ENCODE measurements at places on chromosomes 13 and 19. TPM values are rescaled to one million over a fixed set of nuclear protein-coding genes. Genes with fewer than 3 reads are reported as not detected.

DNA sequence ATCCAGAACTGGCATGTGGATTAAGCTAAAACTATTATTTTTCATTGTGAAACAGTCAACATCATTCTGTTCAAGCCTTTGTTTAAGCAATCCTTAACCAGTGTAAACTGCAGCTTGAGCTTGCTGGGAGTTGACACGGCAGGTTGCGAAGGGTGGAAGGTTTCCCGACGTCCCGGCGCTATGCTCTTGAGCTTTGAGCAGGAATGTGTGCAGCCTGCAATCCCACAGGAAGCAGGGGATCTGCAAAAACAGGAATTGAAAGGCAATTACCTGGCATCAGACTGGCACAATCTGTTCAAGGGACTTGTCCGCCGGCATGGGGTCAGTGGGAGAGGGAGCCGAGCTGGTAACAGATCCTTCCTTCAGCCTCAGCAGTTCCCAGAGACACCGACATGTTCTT, 586.7 kb upstream of the SGCG start:
- DNase-seq = no peak

GRCh38 chr19:43780706-43781525, at the start of gene KCNN4:
Gene KCNN4 (minus strand): TSS chr19:43780973. CDS start chr19:43780861, 112 bp downstream.
- no peak for DNase-seq

GRCh38 chr13:112065867-112066623, 904 bp upstream of the SOX1 start:
- no peak for DNase-seq

GRCh38 chr19:38543807-38544568, 73.8 kb downstream of the MAP4K1 start:
- DNase-seq = no peak

GRCh38 chr19:46915386-46915785, 54.6 kb downstream of the ARHGAP35 start:
- no peak for DNase-seq

GRCh38 chr13:105543742-105544141, 991.7 kb downstream of the EFNB2 start:
- DNase-seq = no peak

- no peak for DNase-seq
Measured at GRCh38 chr19:18294467-18294864, 13.0 kb upstream of the JUND start.

DNA sequence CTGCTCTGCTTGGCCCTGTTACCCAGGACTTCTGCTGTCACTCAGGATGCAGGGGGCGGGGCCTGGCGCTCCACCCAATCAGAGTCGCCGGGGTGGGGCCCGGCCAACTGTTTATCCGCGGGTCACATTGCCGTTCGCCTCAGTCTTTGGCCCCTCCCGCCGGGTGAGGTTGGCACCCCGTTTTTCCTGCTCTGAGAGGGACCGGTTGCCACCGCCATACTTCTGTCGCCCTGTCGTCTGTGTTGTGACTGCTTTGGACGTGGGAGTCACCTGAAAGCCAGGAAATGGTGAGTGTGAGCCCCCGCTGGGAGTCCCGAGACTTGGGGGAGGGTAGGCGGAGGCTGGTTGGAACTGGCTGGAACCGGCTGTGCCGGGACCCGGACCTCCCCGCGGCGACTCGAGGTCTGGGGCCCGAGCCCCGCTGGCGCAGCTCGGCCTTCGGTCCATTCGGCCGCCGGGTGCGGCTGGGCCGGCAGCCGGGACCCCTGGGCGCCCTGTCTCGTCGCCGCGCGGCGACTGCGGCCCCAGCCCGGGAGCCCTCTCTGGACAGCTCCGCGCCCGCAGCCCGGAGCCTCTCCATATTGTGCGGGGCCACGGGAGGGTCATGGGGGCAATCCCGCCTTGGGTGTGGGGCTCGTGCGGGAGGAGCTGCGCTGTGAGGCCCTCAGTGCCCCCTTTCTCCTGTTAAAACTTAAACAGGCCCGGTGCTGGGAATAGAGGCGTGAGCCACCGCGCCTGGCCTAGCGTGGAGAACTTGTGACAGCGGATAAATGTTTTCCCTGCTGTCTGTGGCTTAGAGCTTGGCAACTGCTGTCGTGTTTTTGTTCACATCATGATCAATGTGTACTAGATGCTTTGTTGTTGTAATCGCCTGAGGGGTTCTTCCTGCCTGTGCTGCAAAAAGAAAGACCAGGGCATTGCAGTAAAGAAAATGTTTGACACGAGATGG, at the start of gene ZNF844:
Gene ZNF844 (plus strand): TSS at position 142 of the 949 bp plus-strand sequence. CDS start 143 bp downstream, at position 285.
- peak; percentile 98 for DNase-seq

DNA sequence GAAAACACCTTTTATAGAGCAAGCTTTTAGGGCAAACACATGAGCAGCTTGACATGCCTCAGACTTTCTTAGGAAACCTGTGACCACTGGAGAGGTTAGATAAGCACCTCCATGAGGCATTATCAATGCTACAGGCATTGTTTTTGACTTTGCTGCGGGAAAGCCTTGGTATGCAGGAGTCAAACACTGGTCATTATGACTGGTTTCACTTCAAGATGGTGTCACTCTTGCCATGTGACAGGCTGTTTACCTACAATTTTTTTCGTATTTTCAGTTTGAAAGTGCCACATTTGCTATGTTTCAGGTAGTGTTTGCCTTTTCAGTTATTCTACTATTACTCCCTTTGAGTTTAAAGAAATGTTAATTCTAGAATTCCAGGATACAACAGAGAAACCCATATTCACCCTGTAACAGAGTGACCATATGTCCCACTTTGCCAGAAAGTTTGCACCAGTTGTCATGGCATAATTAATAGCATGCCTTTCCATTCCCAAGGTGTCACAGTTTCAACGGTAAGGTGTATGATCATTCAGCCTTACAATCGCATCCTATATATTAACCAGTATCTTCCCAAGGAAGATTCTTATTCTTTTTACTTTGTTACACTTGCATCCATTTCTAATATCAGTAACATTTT, 33.0 kb downstream of the USP12 start:
- DNase-seq = no peak

KIR2DL4 gene
- not detected for total RNA-seq

DNA sequence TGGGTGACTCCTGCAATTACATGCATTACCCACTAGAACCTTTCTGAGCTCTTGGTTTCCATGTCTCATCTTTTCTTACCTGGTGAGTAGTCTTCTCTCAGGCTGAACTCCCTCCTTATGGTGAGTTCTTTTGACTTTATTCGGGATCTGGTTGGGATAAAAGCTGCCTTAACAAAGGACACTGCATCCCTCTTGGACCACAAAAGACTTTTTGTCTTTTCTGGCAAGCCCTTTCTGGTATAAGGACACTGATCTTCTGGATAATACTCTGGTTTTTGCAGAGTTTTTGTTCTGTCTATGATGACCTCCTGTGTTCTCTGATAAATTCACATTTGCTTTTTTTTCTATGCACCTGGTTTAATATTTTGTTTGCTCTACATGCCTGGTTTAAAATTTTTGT, 66.7 kb downstream of the SLITRK1 start:
- no peak for DNase-seq

DNA sequence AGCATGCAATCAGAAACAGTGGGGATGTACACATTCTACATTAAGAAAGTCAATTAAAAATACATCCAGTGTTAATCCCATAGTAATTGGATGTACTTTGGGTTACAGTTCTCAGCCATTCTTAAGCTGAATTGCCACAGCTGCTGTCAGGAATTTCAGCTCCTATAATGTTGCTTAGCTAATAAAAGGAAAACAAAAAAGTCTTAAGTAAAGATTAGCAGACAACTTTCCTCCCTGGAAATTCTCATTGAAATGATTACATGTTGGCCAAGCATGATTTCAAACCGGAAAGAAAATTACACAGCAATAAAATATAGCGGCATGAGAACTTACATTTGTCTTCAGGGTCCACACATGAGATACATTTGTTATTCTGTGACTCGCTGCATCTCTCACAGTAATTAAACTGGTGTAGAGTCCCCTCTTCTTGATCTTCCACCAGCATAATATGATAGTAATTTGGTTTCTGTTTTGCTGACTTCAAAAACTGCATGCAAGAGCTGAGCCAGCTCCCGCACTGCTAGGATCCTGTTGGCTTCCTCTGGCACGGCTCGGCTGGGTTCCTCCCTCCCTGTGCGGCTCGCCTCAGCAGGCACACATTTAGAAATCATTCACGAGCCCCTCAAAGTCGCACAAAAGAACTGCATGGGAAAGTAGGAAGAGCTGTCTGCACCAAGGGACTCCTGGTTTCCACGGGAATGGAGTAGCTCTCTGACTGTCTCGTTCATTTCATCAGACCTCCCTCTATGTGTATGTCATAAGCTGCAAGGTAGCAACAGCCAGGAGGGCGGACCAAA, at the start of gene HTR2A:
Gene HTR2A (minus strand): TSS at position 713 of the 797 bp plus-strand sequence. CDS start 1,147 bp downstream, outside the sequence.
- DNase-seq = no peak

ATP12A gene
- not detected for total RNA-seq

DNA sequence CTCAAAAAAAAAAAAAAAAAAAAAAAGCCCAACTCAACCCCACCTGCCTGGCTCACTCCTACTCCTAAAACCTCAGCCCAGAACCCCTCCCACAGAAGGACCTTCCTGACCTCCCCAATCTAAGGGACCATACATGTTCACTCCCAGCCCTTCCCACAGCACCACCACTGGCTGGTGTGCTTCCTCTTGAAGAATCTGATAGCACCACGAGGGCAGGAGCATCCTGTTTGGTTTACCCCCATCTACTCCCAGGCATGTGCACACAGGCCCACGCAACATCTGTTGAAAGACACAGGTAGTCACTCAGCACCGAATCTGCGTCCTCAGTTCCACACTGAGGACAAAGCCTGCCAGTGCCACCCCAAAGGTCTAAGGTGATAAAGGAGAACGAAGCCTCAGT, 8.2 kb downstream of the LATS2 start:
- no peak for DNase-seq

CD209 gene
- total RNA-seq = 15.6 TPM

GRCh38 chr13:34277936-34278335, 460.0 kb downstream of the RFC3 start:
- DNase-seq = no peak

DNA sequence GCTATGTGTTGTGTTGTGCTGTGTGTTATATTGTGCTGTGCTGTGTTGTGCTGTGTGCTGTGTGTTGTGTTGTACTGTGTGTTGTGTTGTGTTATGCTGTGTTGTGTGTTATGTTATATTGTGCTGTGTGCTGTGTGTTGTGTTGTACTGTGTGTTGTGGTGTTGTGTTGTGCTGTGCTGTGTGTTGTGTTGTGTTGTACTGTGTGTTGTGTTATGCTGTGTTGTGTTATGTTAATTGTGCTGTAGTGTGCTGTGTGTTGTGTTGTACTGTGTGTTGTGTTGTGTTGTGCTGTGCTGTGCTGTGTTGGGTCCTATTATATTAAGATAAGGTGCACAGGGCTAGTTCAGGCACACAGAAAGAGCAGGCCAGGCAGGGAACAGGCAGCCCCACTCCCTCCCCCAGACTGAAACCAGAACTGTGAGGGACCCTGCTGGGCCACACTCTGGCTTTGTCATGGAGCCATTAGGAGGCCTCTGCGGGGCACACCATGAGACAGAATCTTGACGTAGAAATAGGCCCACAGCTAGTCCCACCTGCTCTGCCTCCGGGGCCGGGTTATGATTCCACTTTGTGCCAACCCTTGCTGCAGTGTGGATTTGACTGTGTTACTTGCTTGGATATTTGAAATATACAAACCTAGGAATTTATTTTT, 12.1 kb downstream of the SOX1 start:
- DNase-seq = no peak

CASP14 gene
- total RNA-seq = not detected

- peak; percentile 96 for DNase-seq
Measured at GRCh38 chr19:2266183-2266993, 10.2 kb upstream of the JSRP1 start.

- no peak for DNase-seq
Measured at GRCh38 chr13:75870397-75870903, 234.3 kb downstream of the LMO7 start.

DNA sequence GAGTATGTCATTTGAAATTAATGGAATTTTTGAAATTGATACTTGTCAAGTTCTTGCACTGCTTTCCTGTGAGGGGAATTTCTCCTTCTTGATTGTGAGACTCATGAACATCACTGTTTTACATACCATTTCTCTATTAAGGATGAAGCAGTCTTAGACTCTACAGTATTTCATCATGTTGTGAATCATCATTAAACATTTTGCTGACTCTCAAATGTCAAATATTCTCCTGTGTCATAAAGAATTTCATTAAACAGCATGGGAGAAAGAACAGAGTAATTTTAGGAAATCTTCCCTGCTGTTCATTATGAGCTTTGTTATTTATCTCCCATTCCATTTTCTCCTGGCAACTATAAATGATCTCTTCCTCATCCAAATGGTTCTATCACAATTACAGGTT, 729.0 kb downstream of the PCDH9 start:
- no peak for DNase-seq

- DNase-seq = no peak
Measured at GRCh38 chr19:30563691-30564090, 191.5 kb downstream of the ZNF536 start.

GRCh38 chr13:98731925-98732324, 20.5 kb downstream of the SLC15A1 start:
- DNase-seq = no peak

GRCh38 chr19:39112338-39112890, 13.2 kb upstream of the PAK4 start:
- no peak for DNase-seq

ARRDC5 gene
- not detected for total RNA-seq

CAMSAP3 gene
- total RNA-seq = 1.9 TPM

ZNF709 gene
- total RNA-seq = 2.1 TPM

GRCh38 chr19:15449620-15450527, at the start of gene WIZ:
Gene WIZ (minus strand): TSS chr19:15449956. CDS start chr19:15448307, 1,649 bp downstream.
- peak; percentile 94 for DNase-seq

DNA sequence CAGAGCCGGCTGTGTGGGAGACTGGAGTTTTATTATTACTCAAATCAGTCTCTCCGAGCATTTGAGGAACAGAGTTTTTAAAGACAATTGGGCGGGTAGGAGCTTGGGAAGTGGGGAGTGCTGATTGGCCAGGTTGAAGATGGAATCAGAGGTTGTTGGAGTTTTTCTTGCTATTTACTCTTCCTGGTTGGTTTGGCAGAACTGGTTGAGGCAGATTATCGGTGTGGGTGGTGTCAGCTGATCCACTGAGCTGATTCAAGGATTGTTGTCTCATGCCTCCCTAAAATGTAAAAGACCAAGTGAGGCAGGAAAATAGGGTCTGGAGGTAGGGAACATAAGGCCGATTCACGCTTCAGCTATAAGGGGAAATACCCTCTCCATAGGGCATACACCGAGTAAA, 1.3 kb upstream of the TDRD12 start:
- no peak for DNase-seq

MYPOP gene
- 16.0 TPM for total RNA-seq

GRCh38 chr13:44685641-44686040, 109.5 kb upstream of the TSC22D1 start:
- DNase-seq = no peak

GRCh38 chr13:97068151-97068550, 73.9 kb upstream of the OXGR1 start:
- no peak for DNase-seq

GRCh38 chr19:49212016-49212701, 54.6 kb downstream of the TRPM4 start:
- DNase-seq = no peak

FOSB gene
- total RNA-seq = 0.32 TPM

DNA sequence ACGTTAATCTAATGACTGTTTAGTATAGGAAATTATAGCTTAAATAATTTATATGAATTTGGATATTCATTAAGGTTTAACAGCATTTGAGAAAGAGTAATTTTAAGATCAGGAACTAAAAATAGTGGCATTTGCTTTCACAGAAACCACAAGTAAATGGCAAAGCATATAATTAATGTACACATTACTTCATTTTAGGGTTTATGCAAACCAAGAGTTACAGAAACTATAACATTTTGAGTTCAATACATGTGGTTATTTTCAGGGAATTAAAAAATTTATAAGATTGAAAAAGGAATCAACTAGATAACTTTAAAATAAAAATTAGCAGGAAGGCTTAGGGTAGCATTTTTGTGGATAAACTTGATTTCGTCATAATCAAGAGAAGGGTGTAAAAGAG, 151.7 kb upstream of the MIR17HG start:
- DNase-seq = no peak

- no peak for DNase-seq
Measured at GRCh38 chr19:17448131-17448967, at the start of gene TMEM221. Gene TMEM221 (minus strand): TSS chr19:17448668. CDS start chr19:17448462, 206 bp downstream.

All from Right ventricle myocardium inferior (tissue), 1 donor.